Neural crest cell (in vitro differentiated cells): ENCODE measurements at places on chromosomes 5 and 9. TPM values are rescaled to one million over a fixed set of nuclear protein-coding genes. Genes with fewer than 3 reads are reported as not detected.

The INSL4 gene
- not detected in 2 replicates for total RNA-seq

The SPAAR gene
- total RNA-seq, result not detected in 2 replicates

The PTGES gene
- 1.1 and 1.2 TPM in 2 replicates for total RNA-seq

The ADAMTS13 gene
- total RNA-seq, result 5.8 and 6.0 TPM in 2 replicates

The HRCT1 gene
- not detected in 2 replicates for total RNA-seq

The LCN9 gene
- 0.30 and 0.66 TPM in 2 replicates for total RNA-seq

The LPAR1 gene
- total RNA-seq, result 10.2 and 11.3 TPM in 2 replicates

The CACFD1 gene
- 42.6 and 45.8 TPM in 2 replicates for total RNA-seq

The TSSK1B gene
- 0.16 and 0.23 TPM in 2 replicates for total RNA-seq

The PDZD2 gene
- total RNA-seq, result 0.65 and 1.3 TPM in 2 replicates

The ANKRD55 gene
- 0.16 TPM in 1 of 2 replicates, not detected in the other for total RNA-seq

The CD14 gene
- 0.28 and 0.55 TPM in 2 replicates for total RNA-seq

The FCN2 gene
- total RNA-seq, result not detected in 2 replicates

The CXCL14 gene
- not detected in 2 replicates for total RNA-seq

The TAF11L3 gene
- total RNA-seq, result not detected in 2 replicates

The CNTNAP3 gene
- 5.4 and 6.0 TPM in 2 replicates for total RNA-seq

The GEMIN5 gene
- total RNA-seq, result 34.3 and 35.3 TPM in 2 replicates

The ARSI gene
- 0.25 and 0.51 TPM in 2 replicates for total RNA-seq

The PCDHA1 gene
- 0.07 TPM in 1 of 2 replicates, not detected in the other for total RNA-seq

The STPG3 gene
- 0.26 TPM in 1 of 2 replicates, not detected in the other for total RNA-seq

The ST6GALNAC4 gene
- total RNA-seq, result 12.6 and 14.5 TPM in 2 replicates

The SLC4A9 gene
- not detected in 2 replicates for total RNA-seq

The TMEM8B gene
- 23.9 and 26.5 TPM in 2 replicates for total RNA-seq

The SPATA31D4 gene
- not detected in 2 replicates for total RNA-seq

The TMEM267 gene
- total RNA-seq, result 9.7 and 10.2 TPM in 2 replicates

The HMGCR gene
- total RNA-seq, result 321 and 327 TPM in 2 replicates

The C5orf52 gene
- total RNA-seq, result not detected in 2 replicates

The PAM gene
- 84.1 and 85.6 TPM in 2 replicates for total RNA-seq

The NEUROG1 gene
- total RNA-seq, result 7.3 and 7.8 TPM in 2 replicates

The SSBP2 gene
- total RNA-seq, result 74.4 and 81.7 TPM in 2 replicates

The SCGB3A2 gene
- total RNA-seq, result not detected in 2 replicates

The EIF4EBP3 gene
- total RNA-seq, result 8.4 and 10.3 TPM in 2 replicates

The SLC36A3 gene
- not detected in 2 replicates for total RNA-seq

The TMEM174 gene
- total RNA-seq, result not detected in 2 replicates

The TAF1L gene
- not detected in 2 replicates for total RNA-seq

The ROR2 gene
- 12.4 and 14.9 TPM in 2 replicates for total RNA-seq

The DBH gene
- total RNA-seq, result 0.59 and 0.75 TPM in 2 replicates

The MYMK gene
- total RNA-seq, result not detected in 2 replicates

The SLIT3 gene
- 12.6 and 13.3 TPM in 2 replicates for total RNA-seq

The DEPDC1B gene
- total RNA-seq, result 60.4 and 60.9 TPM in 2 replicates

The PRDM9 gene
- total RNA-seq, result not detected in 2 replicates

The GMCL2 gene
- total RNA-seq, result not detected in 2 replicates

The CFAP90 gene
- total RNA-seq, result 0.68 and 0.84 TPM in 2 replicates

The SPATA31E1 gene
- total RNA-seq, result 0.16 and 0.21 TPM in 2 replicates
